ENCODE measurements at places on chromosomes 1 and 21.

GRCh38 chr21:42580793-42581321 lies 67.2 kb downstream of the SLC37A1 start:
- DNase-seq = no peak

DNA sequence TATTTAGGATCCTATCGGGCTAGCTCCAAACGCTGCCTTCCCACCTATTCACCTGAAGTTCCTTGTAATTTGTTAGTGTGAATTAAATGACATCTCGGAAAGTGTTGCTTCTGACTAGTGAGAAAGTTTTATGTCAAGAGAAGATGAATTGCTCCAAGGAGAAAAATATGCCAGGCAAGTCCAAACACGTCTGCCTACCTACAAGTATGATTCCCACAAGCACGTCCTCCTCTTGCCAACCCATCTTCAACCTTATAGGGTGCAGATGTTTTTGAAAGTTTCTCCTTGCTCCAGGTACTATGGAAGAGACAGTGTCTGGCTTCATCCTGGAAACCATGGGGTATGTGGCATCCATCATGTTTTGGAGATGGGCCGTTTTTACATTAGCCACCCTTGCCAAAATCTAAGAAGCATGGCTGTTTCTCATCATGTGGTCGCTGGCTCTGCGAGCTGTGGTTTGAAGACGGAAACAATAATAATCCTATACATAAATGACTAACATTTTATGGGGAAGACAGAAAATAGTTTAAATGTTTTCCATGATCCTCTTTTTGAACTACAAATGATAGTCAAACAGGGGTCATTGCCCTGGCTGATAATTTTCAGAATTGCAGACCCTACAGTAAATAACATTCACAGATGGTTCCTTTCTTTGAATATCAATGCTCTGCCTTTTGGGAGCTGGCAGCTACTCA lies 505.8 kb downstream of the SMYD3 start:
- DNase-seq = no peak

DNA sequence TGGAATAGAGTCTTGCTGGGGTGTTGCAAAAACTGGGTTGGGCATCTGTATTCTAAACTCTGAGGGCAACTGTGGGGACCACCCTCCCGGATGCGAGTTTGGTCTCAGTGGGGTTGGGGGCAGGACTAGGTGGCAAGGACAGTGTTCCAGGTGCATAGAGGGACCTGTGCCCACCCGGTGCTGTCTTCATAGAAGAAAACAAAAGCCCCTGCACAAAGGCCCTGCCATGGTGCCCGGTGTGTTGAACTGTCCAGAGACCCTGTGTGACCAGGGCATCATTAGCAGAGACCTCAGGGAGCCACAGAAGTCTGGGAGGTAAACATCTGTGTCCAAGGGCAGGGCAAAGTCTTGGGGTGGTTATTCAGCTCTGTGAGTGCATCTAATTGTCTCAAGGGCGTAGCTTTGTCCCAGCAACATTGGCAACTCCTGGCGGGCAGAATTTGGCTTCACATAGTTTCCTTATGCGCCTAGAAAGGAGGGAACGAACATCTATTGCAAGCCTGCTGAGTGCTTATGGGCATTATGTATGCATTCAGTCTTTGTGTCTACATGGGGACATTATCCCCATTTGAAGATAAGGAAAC lies 72.2 kb upstream of the IFFO2 start:
- no peak for DNase-seq

DNA sequence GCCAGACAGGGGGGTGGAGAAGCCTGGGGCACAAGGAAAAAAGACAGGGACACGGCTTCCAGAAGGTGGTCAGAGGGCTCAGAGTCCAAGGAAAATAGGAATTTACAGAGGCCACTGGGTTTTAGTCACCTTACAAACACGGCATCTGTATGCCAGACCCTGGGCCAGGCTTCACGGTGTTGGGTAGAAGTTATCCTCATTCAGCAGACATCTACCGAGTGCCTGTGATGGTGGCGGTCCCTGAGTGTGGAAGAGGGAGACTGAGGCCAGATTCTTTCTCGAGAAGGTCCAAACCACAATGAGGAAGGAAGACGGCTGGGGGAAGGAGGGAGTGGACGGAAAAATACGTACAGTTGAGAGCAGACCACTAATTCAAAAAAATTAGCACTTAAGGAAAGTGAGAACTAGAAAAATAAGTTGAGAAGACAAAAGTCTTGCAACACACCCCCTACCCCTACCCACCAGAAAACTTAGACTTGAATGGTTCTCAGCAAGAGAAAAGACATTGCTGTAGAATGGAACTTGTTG lies 864 bp upstream of the BTG2 start:
- no peak for DNase-seq

GRCh38 chr1:24323281-24323680 lies 4.1 kb downstream of the GRHL3 start:
- no peak for DNase-seq

DNA sequence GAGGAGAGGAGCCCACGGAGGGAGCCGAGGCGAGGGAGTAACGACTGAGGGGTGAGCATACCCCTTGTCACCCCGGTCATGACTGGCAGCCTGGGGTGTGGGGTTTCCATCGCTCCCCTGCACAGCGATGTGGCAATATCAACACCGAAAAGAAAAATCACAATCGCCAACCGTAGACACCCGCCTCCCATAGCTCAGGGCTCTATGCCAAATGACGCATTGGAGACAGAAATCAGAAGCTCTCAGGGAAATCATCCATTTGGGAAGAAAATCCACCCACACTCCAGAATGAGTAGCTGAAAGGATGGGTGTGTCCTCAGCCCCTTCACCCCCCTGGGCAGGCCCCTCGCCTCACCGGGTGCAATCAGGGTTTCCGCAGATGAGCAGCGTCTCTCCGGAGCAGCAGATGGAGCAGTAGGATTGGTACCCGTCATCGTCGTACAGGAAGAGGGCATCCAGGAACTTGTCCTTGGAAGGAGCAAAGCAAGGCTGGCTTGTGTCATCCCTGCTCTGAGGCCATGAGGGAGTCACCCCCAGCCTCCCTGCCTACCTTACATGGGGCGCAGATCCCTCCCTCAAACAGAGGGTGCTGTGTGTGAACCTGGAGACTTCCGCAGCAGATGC lies 2.5 kb downstream of the DNMT3L start:
- no peak for DNase-seq
